ENCODE measurements at places on chromosomes 1 and 21. TPM values are rescaled to one million over a fixed set of nuclear protein-coding genes. Genes with fewer than 3 reads are reported as not detected.

- H3K27ac ChIP-seq, result no peak overlapping the region
- H3K4me3 ChIP-seq, result no peak overlapping the region
- H3K27me3 ChIP-seq, result no peaks in the 10 kb centered on the region
- no peak for DNase-seq
- no peaks in the 10 kb centered on the region for H3K36me3 ChIP-seq
These were observed 38.7 kb downstream of the AMY1C start for GRCh38 chr1:103788377-103788776.

GRCh38 chr1:50620680-50621329, 197.6 kb upstream of the DMRTA2 start:
- no peaks in the 10 kb centered on the region for H3K27me3 ChIP-seq
- peaks cover 9% of the 10 kb centered on the region for H3K36me3 ChIP-seq
- no peaks in the 10 kb centered on the region for H3K4me1 ChIP-seq

The ACOT11 gene
- 0.35 TPM for total RNA-seq

DNA sequence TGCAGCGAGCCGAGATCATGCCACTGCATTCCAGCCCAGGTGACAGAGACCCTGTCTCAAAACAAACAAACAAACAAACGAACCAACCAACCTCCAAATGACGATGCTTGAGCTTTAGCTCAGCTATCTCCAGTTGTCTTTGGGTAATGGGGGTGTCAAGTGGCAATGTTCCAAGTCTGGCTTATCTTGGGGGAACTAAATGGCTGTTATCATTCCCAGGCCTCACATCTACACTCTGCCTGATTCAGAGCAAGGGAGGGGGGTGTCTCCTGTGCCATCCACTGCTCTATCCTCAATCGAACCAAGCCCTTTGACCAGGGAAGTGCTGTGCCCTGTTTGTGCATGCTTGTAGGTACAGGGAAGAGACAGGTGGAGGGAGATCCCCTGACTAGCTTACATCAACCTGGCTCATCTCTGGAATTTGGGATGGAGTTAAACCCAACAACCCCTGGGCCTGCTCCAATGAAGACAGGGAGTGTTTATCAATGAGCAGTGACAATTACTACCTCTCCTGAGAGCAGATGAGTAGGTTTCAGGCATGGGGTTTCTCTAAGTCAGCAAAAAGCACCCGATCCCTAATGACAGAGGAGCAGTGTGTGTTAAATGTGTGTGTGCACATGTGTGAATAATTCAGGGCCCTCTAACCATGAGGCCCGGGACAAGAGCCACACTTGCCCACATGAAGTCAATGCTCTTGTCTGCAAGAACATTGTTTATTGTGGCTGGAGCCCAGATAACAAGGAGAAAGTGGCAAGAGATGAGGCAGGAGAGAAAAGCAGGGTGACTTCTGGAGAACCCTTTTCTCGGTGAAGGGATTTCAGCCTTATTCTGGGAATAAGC, 20.3 kb upstream of the IL6R start:
- H3K4me3 ChIP-seq, result no peak overlapping the region
- H3K4me1 ChIP-seq, result no peaks in the 10 kb centered on the region
- no peak overlapping the region for H3K27ac ChIP-seq
- no peaks in the 10 kb centered on the region for H3K36me3 ChIP-seq
- H3K27me3 ChIP-seq, result peaks cover 26% of the 10 kb centered on the region

The CLCNKB gene
- total RNA-seq, result 0.34 TPM

GRCh38 chr1:9005395-9005708, 20.9 kb downstream of the SLC2A7 start:
- no peak overlapping the region for H3K4me3 ChIP-seq
- H3K27ac ChIP-seq, result no peak overlapping the region
- no peak for DNase-seq
- peaks cover 8% of the 10 kb centered on the region for H3K27me3 ChIP-seq

GRCh38 chr1:39051956-39052355, 25.8 kb downstream of the NDUFS5 start:
- peaks cover 6% of the 10 kb centered on the region for H3K36me3 ChIP-seq
- no peaks in the 10 kb centered on the region for H3K27me3 ChIP-seq
- peaks cover 17% of the 10 kb centered on the region for H3K4me1 ChIP-seq
- no peak overlapping the region for H3K4me3 ChIP-seq
- no peak overlapping the region for H3K27ac ChIP-seq
- no peak for DNase-seq

GRCh38 chr1:236639686-236640085, 35.4 kb upstream of the HEATR1 start:
- H3K27ac ChIP-seq, result no peak overlapping the region
- no peaks in the 10 kb centered on the region for H3K36me3 ChIP-seq
- no peaks in the 10 kb centered on the region for H3K4me1 ChIP-seq
- H3K27me3 ChIP-seq, result no peaks in the 10 kb centered on the region

DNA sequence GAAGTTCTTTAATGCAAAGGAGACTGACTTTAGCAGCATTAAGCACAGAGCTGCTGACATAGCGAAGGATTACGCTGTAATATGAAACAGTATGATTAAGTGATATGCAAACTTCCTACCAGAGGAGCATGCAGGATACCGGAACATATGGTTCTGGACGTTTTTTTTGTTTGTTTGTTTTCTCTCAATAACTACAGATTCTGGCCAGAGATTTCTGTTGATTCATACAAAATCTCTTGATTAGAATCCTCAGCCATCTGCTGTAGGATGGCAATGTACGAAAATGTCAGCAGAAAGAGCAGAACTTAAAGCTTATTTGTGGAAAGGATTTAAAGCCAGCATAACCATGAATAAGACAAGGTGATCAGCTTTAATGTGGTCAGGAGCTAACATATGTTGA, 970.7 kb downstream of the KCNT2 start:
- H3K36me3 ChIP-seq, result no peaks in the 10 kb centered on the region
- no peaks in the 10 kb centered on the region for H3K27me3 ChIP-seq
- H3K27ac ChIP-seq, result no peak overlapping the region
- no peak overlapping the region for H3K4me3 ChIP-seq
- no peaks in the 10 kb centered on the region for H3K4me1 ChIP-seq

GRCh38 chr1:226912587-226913176, 27.4 kb upstream of the COQ8A start:
- H3K36me3 ChIP-seq, result peaks cover 7% of the 10 kb centered on the region
- no peak overlapping the region for H3K4me3 ChIP-seq
- no peak overlapping the region for H3K27ac ChIP-seq
- H3K27me3 ChIP-seq, result no peaks in the 10 kb centered on the region

DNA sequence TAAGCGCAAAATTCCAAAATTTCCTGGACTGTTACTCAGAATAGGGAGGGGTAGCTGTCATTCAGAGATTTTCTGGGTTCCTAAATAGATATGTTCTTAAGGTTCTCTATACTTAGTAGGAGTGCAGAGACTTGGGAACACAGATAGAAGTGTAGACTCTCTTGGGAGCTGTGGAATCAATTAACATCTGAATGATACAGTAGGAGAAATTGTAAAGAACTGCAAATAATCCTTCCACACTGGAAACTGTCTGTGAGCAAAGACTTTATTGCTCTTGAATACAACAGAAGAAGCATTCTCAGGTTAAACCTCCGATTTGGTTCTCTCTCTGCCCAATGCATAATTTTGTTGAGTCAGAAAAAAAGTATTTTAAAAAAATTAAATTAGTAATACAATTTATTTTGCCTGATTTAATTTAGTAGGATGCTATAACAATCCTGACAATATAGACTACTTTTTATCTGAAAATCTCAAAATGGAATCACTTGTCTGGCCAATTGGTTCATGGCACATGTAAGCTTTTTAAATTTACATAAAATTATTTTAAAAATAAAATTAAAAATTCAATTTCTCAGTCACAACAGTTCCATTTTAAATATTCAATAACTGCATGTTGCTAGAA, 1754.3 kb downstream of the PLA2G4A start:
- no peak for DNase-seq
- no peak overlapping the region for H3K4me3 ChIP-seq
- H3K36me3 ChIP-seq, result no peaks in the 10 kb centered on the region
- H3K27me3 ChIP-seq, result no peaks in the 10 kb centered on the region
- no peak overlapping the region for H3K27ac ChIP-seq

DNA sequence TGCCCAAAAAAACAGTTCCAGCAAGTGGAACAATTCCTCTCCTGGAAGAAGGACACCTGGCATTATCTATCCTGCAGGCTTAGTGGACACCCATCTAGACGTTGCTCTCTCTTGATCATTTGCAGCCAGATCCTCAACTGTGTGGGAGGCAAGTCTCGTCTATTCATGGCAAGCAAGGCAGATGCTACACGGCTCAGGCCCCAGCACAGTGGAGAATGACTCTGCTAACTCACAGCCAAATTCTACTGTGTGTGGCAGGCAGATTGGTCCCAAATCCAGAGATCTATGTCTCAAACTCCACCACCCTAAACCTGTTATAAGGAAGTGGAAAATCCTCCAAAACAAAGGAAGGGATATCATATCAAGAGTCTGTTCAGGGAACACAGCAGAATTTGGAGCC, 7.0 kb downstream of the TNNT2 start:
- H3K27ac ChIP-seq, result no peak overlapping the region
- peaks cover 69% of the 10 kb centered on the region for H3K27me3 ChIP-seq
- H3K4me3 ChIP-seq, result no peak overlapping the region
- H3K36me3 ChIP-seq, result peaks cover 2% of the 10 kb centered on the region

DNA sequence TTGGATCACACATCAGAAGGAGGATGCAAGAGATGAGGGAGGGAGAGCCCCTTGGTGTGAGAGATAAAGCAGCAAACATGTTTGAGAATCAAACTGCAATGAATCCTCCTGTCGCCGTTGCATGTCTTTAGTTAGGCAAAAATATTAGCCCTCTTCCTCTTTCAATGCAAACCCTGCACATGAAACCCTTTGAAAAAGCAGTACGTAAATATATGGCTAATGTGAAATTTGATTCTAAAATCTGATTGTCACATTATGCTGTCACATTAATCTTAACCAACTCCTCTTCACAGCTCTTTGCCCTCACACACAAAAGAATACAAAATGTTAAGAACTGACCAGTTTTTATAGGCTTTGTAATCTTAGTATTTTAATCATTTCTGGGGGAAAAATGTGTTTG, 63.4 kb downstream of the WDR64 start:
- H3K27ac ChIP-seq, result no peak overlapping the region
- H3K27me3 ChIP-seq, result peaks cover 16% of the 10 kb centered on the region
- H3K36me3 ChIP-seq, result no peaks in the 10 kb centered on the region
- H3K4me1 ChIP-seq, result peaks cover 11% of the 10 kb centered on the region
- no peak for DNase-seq

The SH2D5 gene
- 0.46 TPM for total RNA-seq

GRCh38 chr21:14086553-14086952, 124.2 kb downstream of the LIPI start:
- no peak overlapping the region for H3K4me3 ChIP-seq
- no peaks in the 10 kb centered on the region for H3K27me3 ChIP-seq
- no peaks in the 10 kb centered on the region for H3K36me3 ChIP-seq
- no peaks in the 10 kb centered on the region for H3K4me1 ChIP-seq
- no peak overlapping the region for H3K27ac ChIP-seq
- DNase-seq, result no peak

DNA sequence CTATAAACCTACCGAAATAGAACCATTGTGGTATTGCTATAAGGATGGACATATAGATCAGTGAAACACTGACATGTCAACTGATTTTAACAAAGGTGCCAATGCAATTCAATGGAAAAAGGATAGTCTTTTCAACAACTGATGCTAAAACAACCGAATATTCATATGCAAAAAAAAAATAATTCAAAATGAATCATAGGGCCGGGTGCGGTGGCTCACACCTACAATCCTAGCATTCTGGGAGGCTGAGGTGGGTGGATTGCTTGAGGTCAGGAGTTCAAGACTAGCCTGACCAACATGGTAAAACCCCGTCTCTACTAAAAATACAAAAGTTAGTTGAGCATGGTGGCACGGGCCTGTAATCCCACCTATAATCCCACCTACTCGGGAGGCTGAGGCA, 23.9 kb downstream of the HSF2BP start:
- H3K27ac ChIP-seq, result no peak overlapping the region
- peaks cover 2% of the 10 kb centered on the region for H3K36me3 ChIP-seq
- no peak for DNase-seq
- no peak overlapping the region for H3K4me3 ChIP-seq
- H3K4me1 ChIP-seq, result no peaks in the 10 kb centered on the region

The SFPQ gene
- 241 TPM for total RNA-seq

DNA sequence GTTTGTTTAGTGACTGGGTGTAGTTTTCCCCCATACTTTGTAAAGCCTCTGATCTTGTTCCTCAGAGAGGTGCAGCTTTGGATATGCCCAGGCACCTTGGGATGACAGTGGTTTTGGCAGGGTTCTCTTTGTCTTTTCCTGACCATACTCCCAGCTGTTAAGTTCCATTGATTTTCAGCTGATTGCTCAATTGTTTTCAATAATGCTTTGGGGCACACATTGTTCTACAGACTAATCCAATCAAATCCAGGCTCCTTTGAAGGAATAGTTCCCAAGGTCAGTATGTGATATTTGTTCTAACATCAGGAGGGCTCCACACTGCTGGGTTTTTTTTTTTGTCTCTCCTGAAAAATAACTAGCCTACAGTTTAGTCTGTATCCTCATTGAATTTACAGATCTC, 24.8 kb downstream of the PPP2R5A start:
- DNase-seq, result no peak
- no peaks in the 10 kb centered on the region for H3K27me3 ChIP-seq
- peaks cover 43% of the 10 kb centered on the region for H3K4me1 ChIP-seq
- peaks cover 17% of the 10 kb centered on the region for H3K36me3 ChIP-seq
- no peak overlapping the region for H3K4me3 ChIP-seq
